ENCODE measurements at places on chromosomes 7 and 10.
A peak's percentile ranks its signal among the peaks of the same experiment; 100 is the strongest.

DNA sequence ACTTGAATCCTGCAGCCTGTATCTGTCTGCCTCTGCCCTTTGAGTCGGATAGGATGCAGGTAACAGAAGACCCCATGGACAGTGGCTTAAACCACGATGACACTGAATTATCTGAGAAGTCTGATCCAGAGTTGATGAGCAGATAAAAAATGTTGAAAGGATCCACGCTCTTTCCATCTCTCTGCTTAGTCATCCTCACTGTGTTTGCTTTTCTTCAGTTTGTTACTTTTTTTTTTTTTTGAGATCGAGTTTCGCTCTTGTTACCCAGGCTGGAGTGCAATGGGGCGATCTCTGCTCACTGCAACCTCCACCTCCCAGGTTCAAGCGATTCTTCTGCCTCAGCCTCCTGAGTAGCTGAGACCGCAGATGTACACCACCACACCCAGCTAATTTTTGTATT, 36.9 kb upstream of the GOLGA7B start:
- no peak for DNase-seq

GRCh38 chr7:5694912-5695726, 86.3 kb downstream of the RNF216 start:
- peak; percentile 68 for DNase-seq

DNA sequence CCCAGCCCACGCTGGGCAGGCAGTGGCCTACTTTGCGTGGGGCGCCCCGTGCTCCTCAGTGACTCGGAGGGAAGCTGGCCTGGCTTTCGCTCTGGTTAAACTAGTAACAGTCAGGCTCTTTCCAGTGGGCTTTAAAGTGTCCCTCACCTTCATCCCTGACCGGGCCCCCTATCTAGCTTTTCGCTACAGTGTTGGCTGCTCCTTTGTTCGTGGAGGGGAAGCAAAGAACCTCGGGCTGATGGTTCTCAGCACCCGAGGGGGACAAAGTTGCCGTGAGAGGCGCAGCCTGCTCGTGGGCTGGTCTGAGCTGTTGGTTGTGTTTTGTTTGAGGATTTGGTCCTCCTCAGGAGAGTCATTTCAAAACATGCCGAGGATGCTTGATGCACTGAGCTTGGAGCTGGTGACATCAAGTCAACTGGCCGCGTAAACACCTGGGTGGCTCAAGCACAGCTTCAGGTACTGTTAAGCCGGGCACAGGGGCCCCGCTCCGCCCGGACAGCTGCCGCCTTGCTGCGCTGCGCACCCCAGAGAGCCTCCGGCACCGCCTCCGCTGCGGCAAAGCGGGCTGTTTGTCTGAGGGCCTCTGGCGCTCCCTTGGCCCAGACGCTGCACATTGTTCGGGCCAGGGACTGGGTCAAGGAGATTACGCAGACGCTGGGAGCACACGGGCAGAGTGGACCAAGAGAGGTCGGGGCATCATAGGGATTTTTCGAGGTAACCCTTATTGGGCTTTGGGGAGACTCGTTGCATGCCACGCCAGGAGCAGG, 1.6 kb downstream of the DLX6 start:
- DNase-seq, result no peak

GRCh38 chr7:108415821-108416536, 40.3 kb downstream of the NRCAM start:
- no peak for DNase-seq

GRCh38 chr10:72509941-72510340, 115.9 kb downstream of the MICU1 start:
- DNase-seq, result no peak

DNA sequence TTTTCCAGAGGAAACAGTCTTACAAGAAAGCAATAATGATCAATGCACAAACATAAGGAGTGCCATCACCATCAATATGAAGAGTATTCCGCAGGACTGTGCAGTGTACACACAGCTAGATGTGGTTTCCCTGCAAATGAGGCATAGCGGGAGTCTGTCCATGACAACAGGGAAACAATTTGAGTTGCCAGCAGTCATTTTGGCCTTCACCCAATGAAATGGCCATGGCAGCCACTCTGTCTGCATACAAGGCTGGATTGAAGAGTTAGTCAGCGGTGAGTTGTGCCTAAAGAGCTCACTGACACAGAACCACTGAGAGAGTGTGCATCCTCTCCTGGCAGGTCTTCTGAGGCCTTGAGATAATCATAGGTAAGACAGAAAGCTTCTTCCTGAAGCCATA, 303.3 kb downstream of the IPMK start:
- no peak for DNase-seq

DNA sequence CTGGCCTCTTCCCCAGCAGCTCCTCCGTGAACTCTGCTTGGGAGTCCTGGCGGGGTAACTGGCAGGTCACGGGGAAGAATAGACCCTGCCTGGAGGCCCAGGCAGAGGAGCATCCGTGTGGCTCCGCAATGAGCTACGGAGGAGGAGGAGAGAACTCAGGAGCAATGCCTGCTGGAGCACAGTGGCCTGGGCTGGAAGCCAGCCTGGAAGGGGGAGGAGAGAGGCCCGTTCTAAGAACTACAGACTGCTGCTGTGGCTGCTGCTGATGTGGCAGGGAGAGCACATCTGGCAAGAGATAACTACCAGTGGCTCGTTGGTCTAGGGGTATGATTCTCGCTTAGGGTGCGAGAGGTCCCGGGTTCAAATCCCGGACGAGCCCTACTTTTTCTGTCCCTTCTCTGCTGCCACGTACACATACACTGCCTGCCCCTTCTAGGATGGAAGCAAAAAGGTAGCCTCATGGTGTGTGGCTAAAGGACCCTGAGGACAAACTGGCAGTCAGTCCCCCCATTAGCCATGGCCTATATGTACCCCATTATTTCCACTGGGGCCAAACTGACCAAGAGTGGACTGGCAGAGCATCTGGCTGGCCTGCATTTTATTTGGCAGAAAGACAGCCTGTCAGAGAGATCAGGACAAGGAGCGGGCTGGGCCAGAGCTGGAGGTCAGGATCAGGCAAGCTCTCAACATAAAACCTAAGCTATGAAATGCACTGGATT, 7.7 kb upstream of the OPN1SW start:
- DNase-seq, result no peak

DNA sequence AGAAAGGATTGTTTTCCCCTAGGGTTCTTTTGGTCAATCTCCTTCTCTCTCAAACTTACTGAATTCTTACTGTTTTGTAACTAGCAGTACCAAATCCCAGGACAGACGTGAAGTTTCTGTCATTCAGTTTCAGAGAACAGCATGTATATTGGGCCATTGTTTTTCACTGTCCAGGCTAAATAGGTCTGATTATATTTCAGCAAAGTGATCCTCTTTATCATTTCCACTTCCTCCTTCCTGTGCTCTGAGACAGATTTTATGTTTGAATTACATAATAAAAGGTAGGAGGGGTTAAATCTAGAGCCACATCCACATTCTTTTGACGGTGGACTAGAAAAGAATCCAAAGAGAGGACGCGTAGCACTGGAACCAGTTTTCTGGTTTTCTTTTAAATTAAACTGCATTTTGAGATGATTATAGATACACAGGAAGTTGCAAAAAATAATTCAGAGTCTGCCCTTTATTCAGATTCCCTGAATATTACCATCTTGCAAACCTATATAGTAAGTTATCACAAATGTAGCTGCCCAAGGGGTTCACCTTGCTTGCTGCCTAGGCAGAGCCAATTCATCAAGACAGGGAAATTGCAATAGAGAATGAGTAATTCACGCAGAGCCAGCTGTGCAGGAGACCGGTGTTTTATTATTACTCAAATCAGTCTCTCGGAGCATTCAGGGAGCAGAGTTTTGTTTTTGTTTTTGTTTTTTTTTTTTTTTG, 40.1 kb downstream of the AKR1E2 start:
- no peak for DNase-seq
